ENCODE measurements at places on chromosomes 12 and 14.
A peak's percentile ranks its signal among the peaks of the same experiment; 100 is the strongest.

- no peak for DNase-seq
These were observed 1021.9 kb downstream of the LRFN5 start for GRCh38 chr14:42628602-42629001.

DNA sequence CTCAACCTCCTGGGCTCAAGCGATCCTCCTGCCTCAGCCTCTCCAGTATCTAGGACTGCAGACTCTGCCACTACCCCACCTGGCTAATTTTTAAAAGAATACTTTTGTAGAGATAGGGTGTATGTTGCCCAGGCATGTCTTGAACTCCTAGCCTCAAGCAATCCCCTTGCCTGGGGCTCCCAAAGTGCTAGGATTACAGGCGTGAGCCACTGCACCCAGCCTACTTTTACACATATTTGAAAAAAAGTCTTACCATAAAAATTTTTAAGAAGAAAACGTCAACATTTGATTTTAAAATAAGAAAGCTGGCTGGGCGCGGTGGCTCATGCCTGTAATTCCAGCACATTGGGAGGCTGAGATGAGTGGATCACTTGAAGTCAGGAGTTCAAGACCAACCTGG, 46.5 kb downstream of the DCAF5 start:
- no peak for DNase-seq

DNA sequence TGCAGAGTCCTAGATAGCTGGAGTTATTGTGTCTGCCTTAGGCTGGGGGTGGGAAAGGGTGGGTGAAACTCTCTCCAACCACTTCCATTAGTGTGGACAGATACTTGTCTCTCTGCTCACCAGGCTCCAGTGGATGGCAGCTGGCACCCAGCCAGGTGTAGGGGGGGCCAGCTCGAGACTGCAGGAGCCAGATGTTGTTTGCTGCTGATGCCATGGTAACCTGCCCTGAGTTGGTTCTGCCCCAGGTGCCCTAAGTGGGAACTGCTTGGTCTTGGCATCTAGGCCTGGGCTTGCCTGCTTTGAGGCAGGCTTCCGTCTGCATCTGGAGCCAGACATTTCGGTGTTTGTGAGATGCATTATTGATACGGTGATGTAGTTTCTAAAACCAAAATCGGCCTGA, 82.2 kb downstream of the ADCK1 start:
- DNase-seq: peak; percentile 5

GRCh38 chr12:86389949-86390348, 133.8 kb upstream of the MGAT4C start:
- DNase-seq: peak; percentile 44

DNA sequence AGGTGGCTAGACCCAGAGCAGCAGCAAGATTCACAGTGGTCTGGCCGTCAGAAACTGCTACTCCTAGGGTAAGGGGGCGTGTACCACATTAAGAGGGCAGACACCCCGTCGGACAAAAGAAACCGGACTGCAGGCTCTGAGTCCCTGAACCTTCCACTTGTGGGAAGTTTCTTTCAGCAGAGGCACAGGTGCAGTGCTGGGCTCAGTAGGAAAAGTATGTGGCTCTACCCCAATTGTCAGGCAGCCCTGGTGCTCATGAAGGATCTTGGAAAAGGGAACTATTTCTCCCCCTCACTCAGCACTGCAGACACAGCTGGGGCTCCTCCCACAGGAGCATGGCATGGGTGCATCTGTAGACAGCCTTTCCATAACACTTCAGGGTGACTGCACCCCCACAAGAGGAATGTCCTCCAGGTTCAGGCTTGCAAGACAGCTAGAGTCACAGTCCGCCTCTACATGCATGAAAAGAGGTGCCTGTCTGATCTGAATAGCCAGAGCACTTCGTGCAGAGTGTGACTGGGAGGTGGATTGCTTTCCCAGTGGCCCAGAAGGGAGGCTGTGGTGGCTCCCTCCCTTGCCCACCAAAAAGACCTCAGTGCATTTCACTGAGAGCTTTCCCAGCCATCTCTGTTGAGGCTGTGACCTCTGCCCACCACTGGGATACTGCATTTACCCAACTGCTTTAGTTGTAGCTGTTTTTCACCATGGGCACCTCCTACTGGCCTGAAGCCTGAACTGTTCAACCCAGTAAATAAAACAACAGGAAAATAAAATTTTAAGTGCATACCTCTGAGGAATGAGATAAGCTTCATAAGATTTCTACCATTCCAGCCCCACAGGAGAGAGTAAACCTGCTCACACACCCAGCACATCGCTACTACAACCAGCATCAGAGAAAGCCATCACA, 14.2 kb downstream of the CEP128 start:
- DNase-seq: no peak

Data from fibroblast of pulmonary artery (primary cell).